ENCODE measurements at places on chromosomes 11 and 22.

- no peak for DNase-seq
These were observed 25.2 kb upstream of the VPREB1 start for GRCh38 chr22:22219140-22219996.

DNA sequence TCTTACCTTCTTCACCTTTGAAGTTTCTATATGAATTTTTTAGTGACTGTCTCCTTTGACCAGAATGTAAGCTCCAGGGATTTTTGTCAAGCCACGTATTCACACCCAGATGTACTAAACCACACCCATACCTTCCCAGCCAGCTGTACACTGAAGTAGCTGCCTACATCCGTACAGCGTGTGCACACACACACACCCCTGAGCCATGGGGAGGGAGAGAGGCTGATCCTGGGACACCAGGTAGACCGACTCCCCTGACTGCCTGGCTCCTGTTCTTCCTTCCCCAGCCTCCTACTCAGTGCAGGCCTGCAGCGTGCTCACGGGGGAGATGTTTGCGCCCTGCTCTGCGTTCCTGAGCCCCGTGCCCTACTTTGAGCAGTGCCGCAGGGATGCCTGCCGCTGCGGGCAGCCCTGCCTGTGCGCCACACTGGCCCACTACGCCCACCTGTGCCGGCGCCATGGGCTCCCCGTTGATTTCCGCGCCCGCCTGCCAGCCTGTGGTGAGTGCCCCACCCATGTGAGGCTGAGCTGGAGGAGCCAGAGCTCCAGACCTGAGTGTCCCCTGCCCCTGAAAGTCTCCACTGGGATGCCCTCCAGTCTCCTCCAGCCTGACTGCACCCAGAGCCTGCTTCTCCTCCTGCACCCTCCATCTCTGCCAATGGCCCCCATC lies 25.9 kb downstream of the OTOG start:
- DNase-seq, result no peak

GRCh38 chr22:19424186-19424500 lies 7.4 kb downstream of the HIRA start:
- no peak for DNase-seq

DNA sequence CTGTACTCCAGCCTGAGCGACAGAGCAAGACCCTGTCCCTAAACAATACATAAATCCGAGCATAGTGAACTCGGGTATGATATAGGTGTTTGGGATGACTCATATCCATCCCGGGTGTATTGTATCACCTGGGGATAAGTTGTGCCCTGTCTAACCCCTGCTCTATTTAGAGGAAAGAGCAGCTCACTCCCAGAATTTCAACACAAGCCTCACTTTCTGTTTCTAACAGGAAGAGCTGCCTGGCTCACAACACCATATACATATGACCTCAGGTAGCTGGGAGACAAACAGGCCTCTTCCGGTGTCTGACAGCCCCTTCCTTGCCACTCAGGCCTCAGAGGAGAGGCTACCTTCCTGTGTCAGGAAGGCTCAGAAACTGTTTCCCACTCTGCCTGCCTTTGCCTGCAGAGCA lies 9.9 kb upstream of the MICALL1 start:
- no peak for DNase-seq

- DNase-seq, result no peak
These were observed 93.3 kb downstream of the SGSM3 start for GRCh38 chr22:40463683-40464082.
